Anterior cingulate cortex (tissue), 58 donors: ENCODE measurements at places on chromosomes 2 and 18.

- no peak for DNase-seq
Observed at GRCh38 chr2:74551942-74552913, 1.5 kb downstream of the LOXL3 start.

DNA sequence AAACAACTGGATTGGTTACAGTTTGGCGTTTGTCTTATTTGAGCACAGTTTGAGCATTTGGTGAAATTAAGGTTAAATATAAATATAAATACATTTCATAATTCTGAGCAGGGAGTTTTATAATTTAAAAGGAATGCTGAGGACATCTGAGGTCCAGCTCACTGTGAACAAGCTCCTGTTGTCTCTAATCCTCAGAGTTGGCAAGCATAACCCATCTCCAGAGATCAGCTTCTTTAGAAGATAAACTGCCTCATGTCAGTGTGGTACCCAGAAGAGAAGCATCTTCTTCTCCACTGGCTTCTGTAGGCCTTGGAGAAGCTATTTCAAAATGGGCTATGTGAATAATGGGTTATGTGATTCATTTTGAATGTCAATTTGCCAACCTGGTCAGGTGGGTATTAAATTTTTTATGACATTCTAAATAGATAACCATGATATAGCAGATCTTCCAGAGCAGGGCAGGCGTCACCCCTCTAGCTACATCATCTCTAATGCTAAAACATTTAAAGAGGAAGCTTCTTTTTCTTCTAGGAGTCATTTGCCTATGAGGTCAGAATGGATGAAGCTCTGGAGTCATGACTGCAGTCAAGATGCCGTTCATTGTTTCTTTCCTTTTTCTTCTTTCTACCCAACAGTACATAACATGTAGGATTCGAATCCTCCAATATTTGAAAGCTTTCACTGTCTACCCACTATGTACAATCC is 324.0 kb downstream of the RNF144A start:
- DNase-seq, result no peak

DNA sequence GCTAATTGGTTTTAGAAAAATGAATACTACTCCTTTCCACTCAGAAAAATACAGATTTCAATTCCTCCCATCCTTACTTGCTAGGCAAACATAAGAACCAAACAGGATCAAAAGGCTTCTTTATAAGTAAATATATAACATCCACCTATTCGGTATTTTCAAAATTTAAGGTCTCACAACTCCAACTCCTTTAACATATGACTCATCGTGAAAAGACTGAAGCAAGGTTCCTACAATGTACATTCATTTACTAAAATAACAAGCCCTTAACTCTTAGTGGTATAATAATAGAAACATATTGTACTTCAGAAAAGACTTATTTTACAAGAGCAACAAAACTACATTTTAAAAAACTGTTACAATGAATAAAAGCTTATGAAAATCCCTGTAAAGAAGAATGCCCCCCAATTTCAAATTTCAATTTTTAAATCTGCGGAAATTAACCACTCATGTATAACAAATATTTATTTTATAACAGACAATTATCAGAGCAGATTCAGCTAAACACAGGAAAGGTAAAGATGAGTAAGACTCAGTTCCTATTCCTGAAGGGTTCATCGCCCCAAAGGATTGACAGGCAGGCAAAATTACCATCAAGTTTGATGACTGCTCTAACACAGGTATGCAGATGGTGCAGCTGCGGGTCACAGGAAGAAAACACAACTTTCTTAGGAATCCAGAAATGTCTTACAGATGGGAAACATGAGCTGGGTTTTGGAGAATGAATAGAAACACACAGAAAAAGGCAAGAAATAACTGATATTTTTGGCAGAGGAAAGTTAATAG is 96.4 kb downstream of the COBLL1 start:
- no peak for DNase-seq

DNA sequence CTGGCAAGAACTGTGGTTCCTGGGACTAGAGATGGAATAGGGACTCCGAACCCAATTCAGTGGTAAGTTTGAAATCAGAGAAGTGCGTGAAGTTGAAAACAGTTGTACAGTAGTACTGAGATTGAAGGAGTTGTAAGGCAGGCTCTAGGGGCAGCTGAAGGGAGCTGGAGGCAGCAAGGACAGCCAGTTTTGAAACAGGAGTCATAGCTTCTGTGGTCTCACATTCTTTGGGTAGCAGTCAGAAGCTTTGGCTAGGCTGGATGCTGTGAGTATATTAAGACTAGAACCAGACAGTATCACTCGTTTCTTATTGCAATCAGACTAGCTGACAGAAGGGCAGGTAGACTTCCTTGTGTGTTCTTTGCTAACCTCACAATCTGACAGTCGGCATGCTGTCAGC is 64.5 kb upstream of the ADAM23 start:
- DNase-seq, result no peak

DNA sequence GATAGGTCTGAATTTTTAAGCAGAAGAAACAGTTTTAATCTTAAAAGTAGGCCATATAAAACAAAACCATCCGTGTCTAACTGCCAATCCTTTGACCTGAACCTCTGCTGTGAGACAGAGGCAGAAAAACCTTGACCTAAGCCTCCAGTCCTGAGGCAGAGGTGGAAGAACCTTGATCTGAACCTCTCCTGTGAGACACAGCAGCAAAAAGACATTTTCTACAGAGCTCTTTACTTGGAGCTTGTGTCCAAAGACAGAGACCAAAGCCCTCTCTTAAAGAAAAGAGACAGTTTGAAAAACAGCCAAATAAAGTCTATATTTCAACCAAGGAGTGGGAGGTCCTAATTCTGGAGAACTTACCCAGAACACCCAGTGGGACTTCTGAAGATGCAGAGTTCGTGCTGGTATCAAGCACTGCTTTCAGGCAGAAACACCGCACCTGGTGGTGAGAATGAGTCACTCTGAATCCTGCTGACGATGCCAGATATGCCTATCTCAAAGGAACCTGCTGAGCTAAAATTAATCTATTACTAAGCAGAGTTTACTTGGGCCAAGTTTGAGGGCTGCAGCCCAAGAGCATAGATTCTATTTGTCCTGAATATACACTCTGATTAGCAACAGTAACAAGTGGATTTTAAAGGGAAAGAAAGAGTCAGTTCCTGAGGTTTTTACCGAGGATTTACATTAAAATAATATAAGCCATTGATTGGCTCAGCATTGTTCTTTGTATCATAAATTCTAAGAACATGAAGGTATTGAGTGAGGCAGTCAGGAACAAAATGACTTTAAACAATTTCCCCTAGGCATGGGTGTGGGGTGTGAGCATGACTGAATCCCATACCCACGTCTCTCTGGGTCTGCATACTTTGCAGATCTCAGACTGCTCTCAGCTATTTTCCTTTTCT is 806.4 kb downstream of the TRIB2 start:
- DNase-seq, result no peak

DNA sequence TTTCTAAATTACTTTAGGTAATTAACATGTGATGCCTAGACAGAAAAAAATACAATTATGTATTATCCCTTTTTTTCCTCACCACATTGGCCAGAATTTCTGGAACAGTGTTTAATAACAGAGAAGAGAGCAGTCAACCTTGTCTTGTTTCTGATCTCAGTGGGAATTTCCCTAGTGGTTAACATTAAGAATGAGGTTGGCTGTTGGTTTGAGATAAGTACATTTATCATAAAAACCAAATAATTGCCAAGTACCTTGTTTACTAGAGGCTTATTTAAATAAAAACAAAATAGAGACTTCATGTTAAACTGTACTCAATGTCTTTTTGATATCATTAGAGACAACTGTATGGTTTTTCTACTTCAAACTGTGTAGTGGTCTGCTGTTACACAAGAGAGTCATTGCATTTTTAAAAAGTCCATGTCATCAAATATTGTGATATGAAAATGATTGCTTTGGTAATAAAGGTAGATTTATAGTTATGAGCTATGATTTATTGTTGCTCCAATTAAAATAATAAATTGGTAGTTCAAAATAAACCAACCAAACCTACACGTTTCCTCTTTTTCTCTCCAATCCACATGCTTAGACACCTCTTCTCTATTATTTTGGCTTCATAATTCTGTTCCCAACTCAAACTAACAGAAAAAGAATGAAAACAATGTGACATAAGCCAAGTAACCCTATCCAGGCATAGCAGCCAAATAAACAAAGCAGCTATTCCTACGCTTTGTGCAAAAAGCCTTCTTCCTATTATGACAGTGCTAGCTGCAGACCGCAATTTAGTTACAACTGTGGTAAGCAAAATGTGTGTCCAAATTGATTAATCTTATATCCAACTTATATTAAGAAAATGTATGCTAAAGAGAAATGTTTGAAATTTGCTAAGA is 20.9 kb upstream of the TANK start:
- no peak for DNase-seq

GRCh38 chr2:128686881-128687555 is 368.4 kb upstream of the HS6ST1 start:
- DNase-seq, result no peak

DNA sequence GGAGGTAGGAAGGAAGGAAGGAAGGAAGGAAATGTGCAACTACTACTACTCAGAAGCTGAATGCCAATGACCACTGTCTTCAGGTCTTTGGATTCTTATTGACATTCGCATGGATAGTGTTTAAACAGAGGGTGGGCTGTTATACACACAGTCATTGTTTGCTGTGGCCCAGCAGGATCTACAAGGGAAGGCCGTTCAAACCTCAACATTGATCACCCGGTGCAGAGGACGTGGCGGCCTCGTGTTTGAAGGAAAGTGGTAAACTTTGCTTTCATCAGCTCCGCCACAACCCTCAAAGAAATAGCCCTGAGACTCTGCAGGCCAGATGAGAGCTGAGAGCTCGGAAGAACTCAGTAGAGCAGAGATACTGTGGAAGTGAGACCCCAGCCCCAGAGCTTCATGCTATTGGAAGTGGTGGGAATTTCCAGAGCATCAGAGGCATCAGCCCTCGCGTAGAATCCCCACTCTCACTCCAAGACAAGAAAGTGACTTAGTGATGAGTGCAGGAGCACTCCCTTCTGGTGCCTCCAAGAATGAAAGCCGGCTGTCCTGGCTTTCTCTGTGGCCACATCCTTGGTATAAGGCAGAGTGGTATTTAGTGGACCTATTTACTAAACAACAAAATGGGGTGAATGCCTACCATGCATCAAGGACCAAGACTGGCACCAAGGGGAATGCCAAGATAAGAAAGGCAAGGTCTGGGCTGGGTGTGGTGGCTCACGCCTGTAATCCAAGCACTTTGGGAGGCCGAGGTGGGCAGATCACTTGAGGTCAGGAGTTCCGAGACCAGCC is 10.1 kb upstream of the ROCK2 start:
- DNase-seq, result no peak

- DNase-seq, result no peak
Observed at GRCh38 chr2:170005702-170006101, 172.2 kb upstream of the MYO3B start.
